Activated CD4-positive, CD25-positive, alpha-beta regulatory T cell treated with anti-CD3 and anti-CD28 coated beads, Interleukin-2, amount 50 U/mL, for 72 hours (primary cell): ENCODE measurements at places on chromosomes 1 and 21.

- no peak for DNase-seq
These were observed 5.5 kb downstream of the EFNA3 start for GRCh38 chr1:155083865-155084721.

DNA sequence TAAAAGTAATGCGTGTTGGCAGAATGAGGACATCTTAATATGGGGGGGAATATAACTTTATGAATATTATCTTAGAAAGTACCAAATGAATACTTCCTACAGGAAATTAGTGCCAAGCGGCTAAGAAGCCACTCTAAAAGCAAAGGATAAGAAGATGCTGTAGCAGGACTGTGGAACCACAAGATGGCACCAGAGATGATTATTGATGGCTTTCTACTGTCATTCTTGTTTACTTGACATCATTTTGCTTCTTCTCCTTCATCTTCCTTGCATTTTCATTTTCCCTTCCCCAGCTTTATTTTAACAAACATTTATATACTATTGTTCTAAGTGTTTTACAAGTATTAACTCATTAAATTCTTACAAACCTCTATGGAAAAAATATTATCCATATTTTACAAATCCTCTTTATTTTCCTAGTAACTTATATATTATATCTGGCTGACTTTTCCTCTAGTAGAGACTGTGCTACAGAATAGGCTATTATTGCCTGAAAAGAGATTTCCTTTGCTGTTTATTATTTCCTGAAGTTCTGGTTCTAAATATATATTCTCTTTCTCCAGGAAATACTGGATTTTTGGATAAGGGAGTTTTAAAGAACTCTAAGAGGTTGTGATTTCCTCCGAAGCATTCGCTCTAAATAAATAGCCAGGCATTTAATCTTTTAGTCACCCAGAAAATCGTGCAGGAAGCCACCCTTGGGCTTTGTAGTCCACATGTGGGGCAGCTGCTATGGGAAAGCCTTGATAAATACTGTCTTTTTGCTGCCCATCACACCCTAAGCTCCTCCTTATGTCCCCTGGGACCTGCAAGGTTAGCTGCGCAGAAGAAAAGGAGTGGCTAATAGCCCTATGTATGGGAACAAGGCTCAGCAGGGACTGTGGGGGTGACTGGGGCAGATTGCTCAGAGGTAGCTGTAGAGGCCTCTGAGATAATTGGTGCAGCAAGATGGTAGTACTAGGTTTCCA is 69.8 kb downstream of the TPR start:
- DNase-seq = no peak

DNA sequence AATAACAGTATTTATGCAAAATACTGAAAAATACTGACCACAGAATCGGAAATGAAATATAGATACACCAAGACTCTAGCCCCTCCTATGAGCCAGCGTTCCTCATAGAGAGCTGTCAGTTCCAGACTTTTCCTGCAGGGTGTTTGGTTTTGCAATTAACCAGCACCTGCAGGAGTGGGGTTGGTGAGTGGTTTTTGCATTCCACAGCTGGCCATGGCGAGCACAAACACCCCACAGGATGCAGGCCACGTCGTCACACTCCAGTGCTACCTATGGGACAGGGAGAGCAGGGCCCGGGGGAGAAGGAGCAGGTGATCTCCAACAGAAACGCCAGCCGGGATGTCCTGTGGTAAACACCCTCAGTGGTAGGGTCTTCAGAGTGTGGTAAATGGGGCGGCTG is 94.1 kb downstream of the ERG start:
- DNase-seq = no peak

- no peak for DNase-seq
These were observed 163.5 kb downstream of the COP1 start for GRCh38 chr1:176043537-176043936.

GRCh38 chr1:28297826-28298225 is 31.0 kb upstream of the MED18 start:
- no peak for DNase-seq

- no peak for DNase-seq
These were observed at the start of gene CSMD2 for GRCh38 chr1:34164771-34165391. Gene CSMD2, minus strand, starts transcription at chr1:34165230. Its CDS starts 133 bp downstream, at chr1:34165097.
